Myocyte (in vitro differentiated cells): ENCODE measurements at places on chromosomes 2 and 18. TPM values are rescaled to one million over a fixed set of nuclear protein-coding genes. Genes with fewer than 3 reads are reported as not detected.

The ZNF512 gene
- 31.6 and 35.7 TPM in 2 replicates for total RNA-seq

The COL6A3 gene
- total RNA-seq = 9.0 and 9.1 TPM in 2 replicates

The COL3A1 gene
- total RNA-seq = 1,311 and 1,575 TPM in 2 replicates

The PDE1A gene
- 2.9 and 4.3 TPM in 2 replicates for total RNA-seq

The OTOF gene
- 33.8 and 42.5 TPM in 2 replicates for total RNA-seq

The RAB27B gene
- total RNA-seq = 6.8 and 11.4 TPM in 2 replicates

The BOK gene
- total RNA-seq = 69.7 and 114 TPM in 2 replicates

The ERCC3 gene
- 34.7 and 34.9 TPM in 2 replicates for total RNA-seq

DNA sequence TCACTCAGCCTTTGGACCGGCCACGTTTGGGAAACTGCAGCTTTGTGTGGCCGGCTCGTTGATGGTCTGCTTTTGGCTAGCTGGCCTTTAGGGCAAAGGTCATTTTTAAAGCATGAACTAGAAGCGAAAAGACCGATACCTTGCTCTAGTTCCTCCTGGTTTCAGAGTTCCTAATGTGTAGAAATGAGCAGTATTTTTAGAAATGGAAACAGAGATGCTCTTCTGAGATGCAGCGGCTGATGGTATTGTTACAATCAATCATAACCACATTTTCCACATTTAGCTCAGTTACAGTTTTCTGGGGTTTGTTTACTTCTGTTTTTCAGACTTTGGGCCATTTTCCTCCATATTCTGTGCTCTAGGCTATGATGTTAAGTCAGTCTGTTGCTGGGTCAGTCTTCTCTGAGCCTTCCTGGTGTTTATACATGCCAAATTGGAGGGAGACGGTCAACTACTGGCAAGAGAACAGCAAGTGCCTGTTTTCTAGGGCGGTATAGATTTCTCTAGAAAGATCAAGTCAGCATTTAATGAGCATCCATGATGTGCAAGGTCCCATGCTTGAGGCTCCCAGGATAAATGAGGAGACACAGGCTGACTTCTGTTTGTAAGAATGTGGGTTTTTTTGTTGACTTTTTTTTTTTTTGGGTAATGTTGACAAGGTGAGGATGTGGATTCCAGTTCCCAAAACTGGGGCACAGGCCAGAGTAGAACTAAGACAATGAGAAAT, 28.0 kb downstream of the RNF144A start:
- no peak for DNase-seq

DNA sequence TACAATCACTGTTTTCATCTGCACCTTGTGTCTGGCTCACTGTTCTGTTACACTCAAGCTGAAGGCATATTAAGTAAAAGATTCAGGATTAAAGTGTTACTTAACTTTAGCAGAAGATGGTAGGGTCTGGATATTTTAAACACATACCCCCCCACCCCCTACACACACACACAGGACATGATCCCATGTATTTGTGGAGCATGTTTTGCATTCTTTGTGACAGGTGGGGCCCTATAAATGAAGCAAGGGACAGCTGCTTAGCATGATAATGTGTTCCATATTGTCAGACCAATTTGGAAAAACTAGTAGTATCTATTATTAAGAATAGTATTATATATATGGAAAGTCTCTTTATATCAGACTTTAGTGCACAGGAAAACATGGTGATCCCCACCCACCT, 335.2 kb upstream of the TNP1 start:
- DNase-seq = peak; percentile 33

- DNase-seq = no peak
These were observed 213.1 kb downstream of the MYO3B start for GRCh38 chr2:170391018-170391417.

GRCh38 chr2:229818230-229818629, 103.6 kb downstream of the TRIP12 start:
- no peak for DNase-seq

DNA sequence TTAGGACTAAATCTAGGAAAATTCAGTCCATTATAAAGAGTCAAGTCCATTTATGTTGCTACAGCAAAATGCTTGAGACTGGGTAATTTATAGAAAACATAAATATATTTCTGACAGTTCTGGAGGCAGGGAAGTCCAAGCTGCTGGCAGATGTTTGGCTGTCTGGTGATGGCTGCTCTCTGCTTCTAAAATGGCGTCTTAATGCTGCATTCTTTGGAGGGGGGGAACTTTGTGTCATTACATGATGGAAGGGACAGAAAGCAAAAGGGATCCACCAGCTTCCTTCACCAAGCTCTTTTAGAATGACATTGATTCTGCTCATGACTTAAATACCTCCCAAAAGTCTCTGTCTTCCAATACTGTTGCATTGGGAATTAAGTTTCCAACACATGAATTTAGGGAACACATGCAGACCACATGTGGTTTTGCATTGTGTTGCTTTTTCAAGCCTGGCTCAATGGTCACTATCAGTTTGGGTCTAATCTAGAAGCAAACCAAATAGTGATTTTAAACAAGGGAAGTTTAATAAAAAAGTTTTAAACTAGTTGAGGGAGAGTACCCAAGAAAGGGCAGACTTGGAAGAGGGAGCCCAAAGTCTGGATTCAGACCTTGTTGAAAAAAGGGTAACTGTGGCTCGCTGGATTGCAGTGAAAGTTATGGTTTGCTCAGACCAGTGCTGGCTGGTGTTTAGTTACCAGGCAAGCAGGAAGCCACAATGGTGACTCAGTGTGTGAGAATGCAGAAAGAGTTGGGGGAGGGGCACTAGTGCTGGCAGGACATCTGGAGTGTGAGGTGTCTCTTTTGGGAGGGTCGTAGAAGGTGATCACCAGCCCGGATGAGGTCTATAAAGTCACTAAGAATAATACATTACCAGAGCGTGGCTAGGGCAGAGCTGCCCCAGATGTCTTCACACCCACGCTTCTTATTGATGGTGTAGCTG, 30.8 kb downstream of the C18orf54 start:
- peak; percentile 89 for DNase-seq

GRCh38 chr2:241729868-241730267, 4.6 kb upstream of the D2HGDH start:
- no peak for DNase-seq

- DNase-seq = no peak
These were observed 132.0 kb upstream of the MYCN start for GRCh38 chr2:15808204-15808910.

DNA sequence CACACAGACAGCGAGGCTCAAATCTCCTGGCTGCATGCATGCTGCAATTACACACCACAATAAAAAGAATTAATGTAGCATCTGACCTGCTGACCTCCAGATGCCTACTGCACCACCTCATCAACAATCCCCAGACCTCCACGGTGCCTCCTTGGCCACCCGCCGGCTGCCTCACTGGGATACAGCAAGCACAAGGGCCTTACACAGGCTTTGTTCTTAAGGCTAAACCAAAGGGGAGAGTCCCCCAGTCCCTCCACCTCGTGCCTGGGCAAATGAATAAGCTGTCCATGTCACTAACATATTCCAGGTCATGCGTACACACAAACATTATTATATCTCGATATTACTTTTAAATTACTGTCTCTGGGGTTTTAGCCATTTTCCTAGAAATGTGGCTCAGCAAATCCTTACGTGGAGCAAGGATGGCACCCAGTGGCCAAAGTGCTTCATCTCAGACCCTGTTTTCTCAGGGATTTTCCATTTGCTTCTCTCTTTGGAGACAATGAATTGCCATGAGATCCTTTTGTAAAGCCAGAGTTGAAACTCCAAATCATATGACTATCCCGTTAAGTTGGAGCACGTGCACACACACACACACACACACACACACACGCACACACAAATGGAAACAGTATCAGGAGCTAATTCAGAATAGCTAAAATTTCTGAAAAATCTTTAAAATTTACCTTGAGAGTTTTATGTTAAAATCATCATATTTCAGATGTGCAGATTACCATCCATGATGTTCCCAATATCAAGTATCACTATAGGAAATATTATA, 313.8 kb downstream of the PDE11A start:
- peak; percentile 68 for DNase-seq

GRCh38 chr2:95352310-95353054, 50.0 kb upstream of the FAHD2A start:
- DNase-seq = no peak

GRCh38 chr18:31555971-31556747, 35.5 kb upstream of the TTR start:
- peak; percentile 67 for DNase-seq

- DNase-seq = no peak
These were observed 30.1 kb downstream of the CYP1B1 start for GRCh38 chr2:38045811-38046210.

DNA sequence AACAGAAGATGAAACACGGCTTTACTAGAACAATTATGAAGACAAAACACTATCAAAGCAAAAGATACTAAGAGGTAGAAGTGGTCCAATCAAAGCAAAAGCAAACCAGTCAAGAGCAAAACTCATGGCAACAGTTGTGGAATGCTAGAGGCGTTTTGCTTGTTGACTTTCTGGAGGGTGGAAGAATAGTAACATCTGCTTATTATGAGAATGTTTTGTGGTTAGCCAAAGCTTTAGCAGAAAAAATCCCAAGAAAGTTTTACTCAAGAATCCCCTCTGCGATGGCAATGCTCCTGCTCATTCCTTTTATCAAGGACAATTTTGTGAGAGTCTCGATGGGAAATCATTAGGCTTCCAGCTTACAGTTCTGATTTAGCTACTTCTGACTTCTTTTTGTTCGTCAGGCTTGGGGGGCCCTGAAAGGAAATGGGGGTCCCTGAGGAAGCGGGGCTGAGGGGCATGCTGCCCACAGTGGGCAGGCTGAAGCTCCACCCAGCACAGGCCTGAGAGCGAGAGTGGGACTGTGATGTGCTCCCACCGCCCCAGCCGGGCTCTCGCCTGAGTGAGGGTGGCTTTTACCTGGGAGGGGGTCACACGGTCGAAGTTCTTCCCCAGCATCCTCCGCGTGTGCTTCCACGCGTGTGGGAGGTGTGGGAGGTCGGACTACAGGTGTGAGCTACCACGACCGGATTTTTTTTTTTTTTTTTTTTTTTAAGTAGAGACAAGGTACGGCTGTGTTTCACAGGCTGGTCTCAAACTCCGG, 49.0 kb upstream of the MC4R start:
- peak; percentile 10 for DNase-seq

- DNase-seq = peak; percentile 90
These were observed 547.2 kb downstream of the ZNF804A start for GRCh38 chr2:185145316-185146121.

DNA sequence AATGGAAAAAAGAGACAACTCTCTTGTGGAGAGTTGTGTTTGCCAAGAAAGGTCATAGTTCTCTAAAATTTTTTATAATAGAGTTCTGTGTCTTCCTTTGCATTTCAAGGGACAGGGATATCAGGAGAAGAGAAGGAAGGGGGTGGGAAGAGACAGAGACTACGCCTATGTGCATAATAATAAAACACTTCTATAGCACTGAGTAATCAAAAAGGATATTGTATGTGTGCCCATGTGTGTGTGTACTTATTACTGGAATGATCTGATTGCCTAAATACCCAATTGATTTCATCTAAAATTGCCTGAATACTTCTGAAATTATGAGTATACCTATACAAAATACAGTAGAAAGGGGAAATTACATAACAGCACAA, 803.7 kb upstream of the ACVR2A start:
- DNase-seq = no peak

DNA sequence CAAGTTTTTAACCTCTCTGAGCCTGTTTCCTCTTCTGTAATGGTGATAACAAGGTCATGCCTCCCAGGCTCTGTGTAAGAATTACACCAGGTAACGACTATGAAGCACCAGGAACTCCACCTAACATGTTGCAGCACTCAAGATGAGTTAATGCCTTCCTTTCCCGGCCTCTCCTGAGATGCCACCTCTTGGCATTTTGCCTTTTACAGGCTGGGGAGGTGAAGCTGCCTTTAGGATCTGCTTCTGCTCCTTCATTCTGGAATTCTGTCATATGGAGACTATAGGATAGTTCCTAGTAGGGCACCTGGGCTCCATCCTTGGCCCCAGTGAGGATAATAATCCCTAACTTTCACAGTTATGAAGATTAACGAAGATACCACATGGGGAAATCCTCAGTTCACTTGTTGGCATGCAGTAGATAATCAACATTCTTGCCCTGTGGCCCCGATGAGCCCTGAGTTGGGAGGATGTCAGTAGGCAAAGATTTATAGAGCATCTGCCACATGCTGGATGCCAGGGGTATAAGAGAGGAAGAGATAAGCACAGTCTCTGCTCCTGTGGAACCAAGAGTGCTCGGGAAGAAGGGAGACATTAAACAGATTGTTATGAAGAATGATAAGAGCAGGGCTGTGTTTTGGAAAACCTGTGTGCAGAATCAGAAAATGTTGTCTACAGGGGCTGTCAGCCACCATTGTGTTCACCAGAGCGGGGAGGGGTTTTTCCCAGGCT, 43.9 kb upstream of the KCNF1 start:
- no peak for DNase-seq

- no peak for DNase-seq
These were observed 33.7 kb downstream of the KCNIP3 start for GRCh38 chr2:95330794-95331338.

DNA sequence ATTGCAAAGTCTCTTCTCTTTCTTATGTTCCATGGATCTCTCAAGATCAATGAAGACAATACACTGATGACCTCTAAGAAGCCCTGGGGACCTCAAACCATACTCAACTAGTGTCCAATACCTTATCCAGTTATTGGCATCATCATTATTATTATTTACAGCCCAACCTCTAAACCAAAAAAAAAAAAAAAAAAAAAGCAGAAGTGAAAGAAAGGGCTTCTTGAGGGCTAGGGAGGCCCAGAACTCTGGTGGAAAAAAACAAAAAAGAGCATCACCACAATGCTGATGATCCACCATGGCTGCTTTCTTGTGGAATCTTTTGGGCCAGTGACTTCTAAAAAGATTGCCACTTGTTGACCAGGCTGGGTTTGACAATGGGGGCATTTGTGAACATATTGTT, 324.9 kb downstream of the LPIN1 start:
- no peak for DNase-seq

GRCh38 chr2:144126302-144126701, 393.6 kb downstream of the ZEB2 start:
- DNase-seq = no peak

DNA sequence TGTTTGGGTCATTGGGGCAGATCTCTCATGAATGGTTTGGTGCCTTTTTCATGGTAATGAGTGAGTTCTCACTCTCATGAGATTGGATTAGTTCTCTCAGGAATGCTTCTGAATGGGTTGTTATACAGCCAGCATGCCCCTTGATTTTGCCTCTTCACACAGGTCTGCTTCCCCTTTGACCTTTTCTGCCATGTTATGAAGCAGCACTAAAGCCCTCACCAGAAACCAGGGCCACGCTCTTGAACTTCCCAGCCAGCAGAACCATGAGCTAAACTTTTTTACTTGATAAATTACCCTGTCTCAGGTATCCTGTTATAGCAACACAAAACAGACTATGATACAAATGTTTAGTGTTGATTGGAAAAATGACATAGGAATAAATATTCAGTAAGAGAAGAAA, 57.3 kb downstream of the ICA1L start:
- no peak for DNase-seq
